ENCODE measurements at places on chromosomes 5 and 9.

DNA sequence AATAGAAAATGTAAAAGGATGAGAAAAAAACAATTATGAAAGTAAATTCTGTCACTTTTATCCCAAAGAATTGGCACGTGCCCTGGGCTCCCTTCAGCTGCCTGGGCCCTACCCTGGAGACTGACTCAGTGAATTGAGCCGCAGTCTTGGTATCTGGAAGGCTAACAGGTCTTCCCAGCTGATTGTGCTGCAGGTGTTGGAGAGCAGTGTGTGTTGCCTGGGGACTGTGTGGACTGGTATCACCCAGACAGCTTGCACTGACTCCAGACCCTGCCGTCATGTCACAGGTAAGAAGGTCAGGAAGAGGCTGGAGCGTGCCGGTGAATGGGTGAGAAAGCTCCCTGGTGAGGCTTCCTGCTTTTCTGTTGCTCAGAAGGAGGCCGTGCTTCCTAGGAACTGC, 83.3 kb downstream of the AOPEP start:
- DNase-seq: no peak

GRCh38 chr5:53126521-53126920, 17.0 kb upstream of the MOCS2 start:
- no peak for DNase-seq

DNA sequence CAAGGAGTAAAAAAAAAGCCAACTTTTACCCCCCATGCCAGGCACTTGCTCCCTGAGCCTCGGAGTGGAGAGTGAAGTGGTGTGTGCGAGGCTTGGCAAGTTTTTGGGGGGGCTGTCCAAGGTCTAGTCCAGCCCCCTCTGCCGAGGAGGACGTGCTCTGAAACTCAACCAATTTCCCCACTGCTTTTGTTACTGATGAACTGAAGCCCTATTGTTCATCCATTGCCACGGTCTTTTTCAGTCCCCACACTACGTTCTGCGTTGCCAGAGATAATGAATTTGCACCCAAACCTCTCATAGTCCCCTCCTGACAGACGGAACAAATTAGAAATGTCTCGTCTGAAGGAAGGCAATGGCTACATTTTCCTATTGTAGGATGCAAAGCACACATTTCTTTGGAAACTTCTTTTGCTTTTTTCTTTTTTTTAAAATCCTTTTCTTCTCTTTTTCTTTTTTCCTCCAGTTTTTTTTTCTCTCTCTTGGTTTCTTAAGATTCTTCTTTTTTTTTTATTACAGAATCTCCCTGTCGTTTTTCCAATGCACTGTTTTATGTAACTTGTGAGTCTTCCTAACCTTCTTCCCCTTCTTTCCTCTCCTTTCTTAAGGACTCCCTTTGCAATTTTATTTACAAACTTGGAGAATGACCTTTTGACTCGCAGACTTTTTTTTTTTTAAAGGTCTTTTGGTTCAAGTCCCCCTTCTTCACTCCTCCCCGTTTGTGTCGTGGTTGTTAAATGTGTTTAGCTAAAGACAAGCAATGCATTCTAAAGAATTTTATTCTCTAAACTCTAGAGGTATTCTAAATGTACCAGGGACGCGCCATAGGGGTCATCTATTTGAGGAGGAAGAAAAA, 209.5 kb downstream of the MEF2C start:
- DNase-seq: no peak

DNA sequence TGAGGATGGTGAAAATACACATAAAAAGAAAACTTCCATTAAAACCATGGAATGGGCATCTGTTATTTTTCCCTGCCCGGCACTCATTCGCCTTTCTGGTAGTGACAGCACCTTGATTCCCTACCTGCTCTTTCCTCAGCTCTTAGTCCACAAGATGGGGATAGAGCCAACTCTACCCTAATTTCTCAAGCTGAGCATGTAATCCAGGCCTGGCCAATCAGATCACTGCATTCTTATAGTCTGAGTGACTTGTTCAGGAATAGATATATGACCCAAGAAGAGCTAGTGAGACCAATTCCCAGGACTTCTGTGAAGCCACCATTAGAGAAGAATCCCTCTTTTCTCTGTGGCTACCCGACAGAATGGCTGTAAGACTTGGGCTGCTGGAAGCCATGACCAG, 58.1 kb downstream of the TSSK1B start:
- DNase-seq: no peak

DNA sequence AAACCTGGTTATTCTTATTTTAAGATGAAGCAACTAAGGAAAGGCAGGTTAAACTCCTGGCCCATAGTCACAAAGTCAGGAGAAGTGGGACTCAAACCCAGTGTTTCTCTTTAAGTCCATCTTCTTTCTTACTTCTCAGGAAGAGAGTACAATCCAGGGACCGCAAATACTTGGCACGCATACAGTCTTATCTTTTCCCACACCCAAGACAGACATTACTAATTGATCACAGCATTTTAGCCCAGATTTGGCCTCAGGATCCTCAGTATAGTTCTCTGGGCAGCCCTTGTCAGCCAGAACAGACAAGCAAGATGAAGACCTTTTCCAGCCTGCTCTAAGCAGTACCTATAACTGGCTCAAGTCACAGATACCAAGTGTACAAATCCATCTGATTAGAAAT, 125.5 kb upstream of the RAI14 start:
- no peak for DNase-seq

- DNase-seq: no peak
These were observed 752 bp downstream of the CCNJL start for GRCh38 chr5:160311491-160312133.

DNA sequence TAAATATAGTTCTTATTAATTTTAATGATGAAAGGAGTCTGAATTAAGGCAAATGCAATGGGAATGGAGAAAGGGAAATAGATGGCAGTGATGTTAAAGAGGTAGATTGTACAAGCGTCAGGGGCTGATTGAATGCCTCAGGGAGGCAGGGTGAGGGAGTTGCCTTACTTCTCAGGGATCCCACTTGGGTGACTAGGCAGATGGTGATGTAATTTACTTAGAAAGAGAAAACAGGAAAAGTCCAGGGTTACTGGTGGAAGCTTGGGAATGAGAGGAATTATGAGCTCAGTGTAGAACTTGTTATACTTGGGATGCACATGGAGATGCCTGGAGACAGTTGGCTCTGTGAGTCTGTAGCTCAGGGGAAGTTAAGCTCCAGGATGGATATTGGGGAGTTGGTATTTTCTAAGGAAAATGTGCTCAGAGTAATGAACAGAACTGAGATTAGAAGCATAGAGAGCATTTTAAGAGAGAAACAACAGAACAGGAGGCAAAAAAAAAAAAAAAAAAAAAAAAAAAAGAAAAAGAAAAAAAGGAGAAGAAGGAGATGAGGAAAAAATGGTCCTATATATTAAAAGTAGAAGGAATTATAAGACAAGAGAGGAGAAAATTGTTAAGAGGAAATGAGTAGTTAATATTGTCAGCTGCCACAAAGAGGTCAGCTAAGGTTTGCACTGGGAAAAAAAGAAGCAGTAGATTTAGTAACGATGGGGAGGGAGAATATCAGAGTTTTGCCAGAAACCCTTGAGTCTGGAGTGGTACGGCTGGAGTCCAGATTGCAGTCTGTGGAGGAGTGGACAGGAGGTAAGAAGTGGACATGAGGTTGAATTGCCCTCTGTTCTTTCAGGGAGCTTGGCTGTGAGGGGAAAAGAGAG, 88.0 kb upstream of the ELL2 start:
- no peak for DNase-seq

GRCh38 chr9:113454914-113455761, 8.4 kb upstream of the RGS3 start:
- no peak for DNase-seq

GRCh38 chr9:120616966-120617935, 37.3 kb upstream of the CDK5RAP2 start:
- no peak for DNase-seq

GRCh38 chr9:121486043-121486442, 13.6 kb downstream of the GGTA1 start:
- no peak for DNase-seq

- no peak for DNase-seq
These were observed 232.9 kb downstream of the SYK start for GRCh38 chr9:91034521-91034920.

- no peak for DNase-seq
These were observed 38.8 kb upstream of the ZNF618 start for GRCh38 chr9:113837334-113837733.

DNA sequence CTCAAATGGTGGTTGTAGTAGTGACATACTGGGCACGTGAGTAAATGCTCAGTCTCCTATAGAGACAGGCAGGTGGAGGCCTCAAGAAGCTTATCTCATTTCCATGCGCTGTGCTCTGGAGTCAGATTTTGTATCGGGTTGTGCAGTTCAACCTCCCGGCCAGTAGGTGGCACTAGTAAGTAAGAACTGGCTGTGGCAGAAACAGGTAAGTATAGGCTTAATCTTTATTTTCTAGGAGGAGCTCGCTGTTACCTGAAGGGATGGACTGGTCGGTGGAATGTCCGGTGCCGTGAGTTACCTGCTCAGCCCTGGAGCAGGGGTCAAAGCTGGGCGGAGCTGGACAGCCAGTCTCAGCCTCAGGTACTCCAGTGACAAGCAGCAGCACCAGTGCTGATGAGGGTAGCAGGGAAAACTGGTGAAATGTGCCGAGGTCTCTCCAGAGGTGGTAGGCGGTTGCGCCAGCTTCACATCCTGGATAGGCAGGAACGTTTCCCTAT, 880.1 kb upstream of the SEMA6A start:
- DNase-seq: peak; percentile 42

GRCh38 chr9:29422438-29422837, 1849.2 kb upstream of the C9orf72 start:
- DNase-seq: no peak

- no peak for DNase-seq
These were observed 9.9 kb upstream of the ALDOB start for GRCh38 chr9:101445353-101446029.

- no peak for DNase-seq
These were observed 171.9 kb downstream of the ZNF462 start for GRCh38 chr9:107034831-107035230.

DNA sequence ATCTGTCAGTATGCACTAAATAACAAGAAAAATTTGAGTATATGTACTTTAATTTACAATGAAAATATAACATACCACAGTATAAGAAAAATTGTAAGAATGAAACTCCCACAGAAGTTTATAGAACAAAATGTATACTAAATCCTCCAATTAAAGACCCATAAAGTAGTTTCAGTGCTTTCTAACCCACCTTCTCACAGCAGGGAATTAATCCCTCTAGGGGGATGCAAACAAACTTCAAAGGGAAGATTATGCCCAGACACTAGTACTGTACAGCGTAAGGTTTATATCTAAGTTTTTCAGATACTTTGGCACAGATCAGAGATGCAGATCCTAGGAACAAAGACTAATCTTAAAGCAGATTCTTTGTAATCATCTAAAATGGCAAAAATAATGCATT, 57.2 kb downstream of the DENND1A start:
- no peak for DNase-seq

DNA sequence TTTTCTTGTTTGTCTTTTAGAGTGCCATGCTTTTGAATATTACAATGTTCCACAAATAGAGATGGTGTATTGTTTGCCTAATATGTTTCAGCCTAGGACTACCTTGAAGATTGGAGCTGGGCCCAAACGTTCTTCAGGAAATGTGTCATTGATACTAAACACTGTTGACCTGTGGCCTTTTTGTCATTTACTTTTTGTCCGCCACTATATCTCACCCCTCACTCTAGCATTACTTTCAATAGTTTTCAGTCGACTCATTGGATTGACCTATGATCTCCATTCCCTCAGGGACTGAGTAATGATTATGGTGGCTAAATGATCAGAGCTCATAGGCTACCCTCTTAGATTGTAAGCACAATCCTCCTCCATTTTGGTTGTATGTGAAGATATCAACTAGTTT, 115.8 kb downstream of the NUDT12 start:
- no peak for DNase-seq

GRCh38 chr9:38227061-38227540, 158.1 kb upstream of the SHB start:
- peak; percentile 55 for DNase-seq

DNA sequence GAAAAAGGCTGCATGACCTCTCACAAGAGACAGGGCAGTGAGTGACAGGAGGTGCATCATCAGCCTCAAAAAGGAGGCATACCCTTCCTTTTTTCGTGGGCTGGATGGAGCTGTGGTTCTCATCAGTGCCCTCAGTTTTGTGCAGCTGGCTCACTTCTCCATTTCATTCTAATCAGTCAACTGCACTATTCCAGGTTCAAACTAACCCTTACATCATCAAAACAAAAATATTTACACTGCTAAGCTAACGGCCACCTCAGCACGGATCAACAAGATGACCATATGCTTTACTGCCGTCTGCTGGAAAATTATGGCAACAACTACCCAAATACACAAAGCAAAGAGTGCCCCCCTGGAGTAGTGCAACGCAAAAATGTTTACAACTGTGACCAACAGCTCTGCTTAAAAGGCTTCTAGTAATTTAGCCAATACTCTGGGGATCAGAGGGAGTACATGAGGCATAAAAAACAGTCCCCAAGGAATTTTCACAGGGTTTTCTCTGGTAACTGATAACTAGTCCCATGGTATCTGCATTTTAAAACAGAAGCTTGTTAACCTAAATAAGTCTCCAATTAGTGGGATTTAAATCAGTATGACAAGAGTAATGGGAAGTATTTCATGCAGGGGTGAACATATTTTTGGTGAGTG, 10.8 kb downstream of the KCNV2 start:
- DNase-seq: no peak

GRCh38 chr9:90511711-90512110, 130.9 kb downstream of the DIRAS2 start:
- no peak for DNase-seq

GRCh38 chr9:94865582-94866452, 139.3 kb downstream of the AOPEP start:
- DNase-seq: no peak

DNA sequence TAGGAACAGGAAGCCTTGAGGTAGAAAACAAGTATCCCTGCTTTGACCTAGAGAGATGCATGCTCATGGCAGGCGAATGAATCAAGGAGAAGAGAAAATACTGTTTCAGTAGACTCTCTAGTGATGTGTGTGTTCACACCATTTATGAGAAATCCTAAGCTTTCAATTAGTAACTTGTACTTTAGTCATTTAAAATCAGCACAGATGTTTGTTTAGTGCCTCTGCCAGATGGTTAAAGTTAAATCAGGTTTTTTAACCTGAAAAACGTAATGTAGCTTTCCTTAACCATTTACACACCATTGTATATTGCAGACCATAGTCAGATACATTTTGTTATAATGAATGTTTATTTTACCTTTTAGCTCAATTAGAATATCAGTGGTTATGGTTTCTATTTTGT, 5.0 kb downstream of the TJP2 start:
- DNase-seq: no peak

DNA sequence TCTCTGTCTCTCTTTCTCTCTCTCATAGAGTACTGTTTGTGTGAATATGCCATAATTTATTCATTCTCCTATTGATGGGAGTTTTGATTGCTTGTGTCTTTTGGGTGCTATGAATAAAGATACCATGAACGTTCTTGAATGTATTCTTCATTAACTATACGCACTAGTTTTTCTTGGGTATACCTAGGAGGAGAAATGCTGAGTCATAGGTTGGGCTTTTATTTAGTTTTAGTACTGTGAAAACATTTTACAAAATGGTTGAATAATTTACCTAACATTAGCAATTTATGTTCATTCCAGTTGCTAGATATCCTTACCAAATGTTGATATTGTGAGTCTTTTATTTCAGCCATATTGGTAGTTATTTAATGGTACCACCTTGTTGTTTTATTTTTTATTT, 192.5 kb downstream of the NPR3 start:
- no peak for DNase-seq
